ENCODE measurements at places on chromosomes 1 and 21. TPM values are rescaled to one million over a fixed set of nuclear protein-coding genes. Genes with fewer than 3 reads are reported as not detected.

Gene NR1I3
- total RNA-seq: not detected

Gene PODN
- 0.60 TPM for total RNA-seq

Gene TACSTD2
- total RNA-seq: 15.8 TPM

Gene OLIG2
- not detected for total RNA-seq

Gene FGR
- 0.07 TPM for total RNA-seq

Gene FBXO2
- total RNA-seq: 1.1 TPM

Gene ZBTB48
- 14.0 TPM for total RNA-seq

Gene OR2L8
- total RNA-seq: not detected

Gene GJA5
- 11.0 TPM for total RNA-seq

Gene BARHL2
- not detected for total RNA-seq

Gene APOBEC4
- not detected for total RNA-seq

Gene PTAFR
- total RNA-seq: 0.20 TPM

Gene ALPL
- total RNA-seq: 0.13 TPM

Gene LIPI
- total RNA-seq: not detected

Gene PRPF38B
- total RNA-seq: 12.9 TPM

Gene OR10Z1
- not detected for total RNA-seq

Gene VAMP3
- total RNA-seq: 103 TPM

Gene KRTAP19-5
- total RNA-seq: not detected

Gene UCHL5
- total RNA-seq: 36.3 TPM

Gene DNM3
- 0.59 TPM for total RNA-seq

Gene KRTAP7-1
- total RNA-seq: not detected

Gene NGF
- total RNA-seq: not detected

Gene CHRM3
- not detected for total RNA-seq

Gene OR2L3
- total RNA-seq: not detected

Gene SEC16B
- total RNA-seq: 0.53 TPM

Gene ADCY10
- total RNA-seq: not detected

Gene SUSD4
- not detected for total RNA-seq

Gene CD101
- 0.11 TPM for total RNA-seq

Gene PTPN22
- 0.63 TPM for total RNA-seq

Gene CCDC30
- total RNA-seq: 0.60 TPM

Gene C4BPA
- not detected for total RNA-seq

Gene KIF21B
- 2.9 TPM for total RNA-seq

Gene HES3
- total RNA-seq: not detected

Gene ARTN
- not detected for total RNA-seq

Gene NKAIN1
- not detected for total RNA-seq

Gene CR1L
- total RNA-seq: not detected

Gene HOOK1
- not detected for total RNA-seq

Gene TSPEAR
- total RNA-seq: not detected

Gene SPRR1B
- total RNA-seq: not detected

Gene ATP6V1G3
- not detected for total RNA-seq

Gene ARHGEF16
- 0.35 TPM for total RNA-seq

Gene KIRREL1
- total RNA-seq: 42.8 TPM

Gene GBP3
- 23.9 TPM for total RNA-seq

Gene SIPA1L2
- 9.9 TPM for total RNA-seq

All from pulmonary artery endothelial cell (primary cell).